ENCODE measurements at places on chromosomes 12 and 14.

DNA sequence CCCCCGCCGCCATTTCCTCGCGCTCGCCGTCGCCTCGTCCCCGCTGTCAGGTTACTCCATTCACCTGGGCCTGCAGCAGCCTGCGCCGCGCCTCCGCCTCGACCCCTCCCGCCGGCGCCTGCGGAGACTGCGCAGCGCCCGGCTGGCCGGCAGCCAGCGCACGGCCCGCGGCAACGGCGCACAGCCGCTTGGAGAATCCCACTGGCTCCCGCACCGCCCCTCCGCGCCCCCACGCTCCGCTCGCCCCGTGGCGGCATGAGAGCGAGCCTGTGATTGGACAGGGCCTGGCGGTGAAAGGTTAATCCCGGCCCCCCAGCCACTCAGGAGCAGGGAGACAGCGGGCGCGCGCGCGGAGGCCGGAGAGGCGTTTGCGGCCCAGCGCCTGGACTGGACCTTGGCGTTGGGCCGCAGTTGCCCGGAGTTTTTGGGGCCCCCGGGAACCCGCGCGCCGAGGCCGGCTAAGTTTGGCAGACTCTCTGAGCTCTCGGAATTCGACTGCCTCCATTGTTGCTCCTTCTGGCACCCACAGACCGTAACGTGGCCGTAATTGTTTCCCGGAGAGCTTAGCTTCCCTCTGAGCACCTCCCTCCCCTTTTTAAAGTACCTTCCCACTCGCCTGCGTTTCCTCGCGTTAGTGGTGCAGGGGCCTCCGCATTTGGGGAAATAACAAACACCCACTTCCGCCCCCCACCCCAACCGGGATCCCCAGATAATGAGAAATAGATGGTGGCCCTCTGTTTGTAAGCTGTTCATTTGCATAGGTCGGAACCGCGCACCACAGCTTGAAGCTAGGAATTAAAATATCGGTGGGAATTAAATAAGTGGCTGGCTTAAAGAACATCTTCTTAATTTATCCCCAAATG is at the start of gene DICER1:
Gene DICER1, minus strand, starts transcription at position 203 of the 863 bp plus-strand sequence. CDS start 24,071 bp downstream, outside the sequence.
- peak; percentile 90 for DNase-seq

DNA sequence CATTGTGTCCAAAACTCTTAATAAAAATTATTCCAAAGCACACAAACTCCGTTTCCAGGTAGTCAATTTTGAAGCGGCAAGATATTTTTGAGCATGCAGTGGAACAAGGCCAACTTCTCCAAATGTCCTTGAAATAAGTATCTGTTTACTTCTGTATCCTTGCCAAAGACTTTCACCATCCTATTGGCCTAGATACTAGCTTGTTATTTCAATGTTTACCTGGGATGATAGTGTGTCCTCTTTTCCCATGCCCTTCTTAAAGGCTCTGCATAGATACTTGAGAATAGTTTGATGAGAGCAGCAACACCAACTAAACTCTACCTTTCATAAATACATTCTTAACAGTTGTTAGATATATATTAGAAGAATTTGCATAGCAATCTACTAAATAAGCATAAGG is 160.9 kb downstream of the KCNC2 start:
- DNase-seq: no peak

DNA sequence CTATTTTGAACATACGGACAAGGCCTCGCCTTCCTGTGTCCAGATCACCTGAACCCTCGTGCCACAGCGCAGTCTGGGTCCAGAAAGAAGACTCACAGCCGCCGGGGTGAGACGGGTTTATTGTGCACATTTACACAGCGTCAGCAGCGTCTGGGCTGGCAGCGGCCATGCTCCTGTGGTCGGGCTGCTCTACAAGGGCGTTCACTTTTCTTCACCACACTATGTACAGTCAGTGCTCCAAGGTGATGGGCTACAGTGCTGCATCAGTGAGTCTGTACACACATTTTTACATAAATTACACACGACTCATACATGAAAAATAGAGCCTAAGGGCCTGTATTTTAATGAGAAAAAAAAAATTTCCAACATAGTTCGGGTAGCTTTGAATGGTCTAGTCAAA is 18.0 kb downstream of the ZFYVE21 start:
- DNase-seq: no peak

- DNase-seq: no peak
Measured at GRCh38 chr12:8676651-8677050, 14.0 kb upstream of the MFAP5 start.

DNA sequence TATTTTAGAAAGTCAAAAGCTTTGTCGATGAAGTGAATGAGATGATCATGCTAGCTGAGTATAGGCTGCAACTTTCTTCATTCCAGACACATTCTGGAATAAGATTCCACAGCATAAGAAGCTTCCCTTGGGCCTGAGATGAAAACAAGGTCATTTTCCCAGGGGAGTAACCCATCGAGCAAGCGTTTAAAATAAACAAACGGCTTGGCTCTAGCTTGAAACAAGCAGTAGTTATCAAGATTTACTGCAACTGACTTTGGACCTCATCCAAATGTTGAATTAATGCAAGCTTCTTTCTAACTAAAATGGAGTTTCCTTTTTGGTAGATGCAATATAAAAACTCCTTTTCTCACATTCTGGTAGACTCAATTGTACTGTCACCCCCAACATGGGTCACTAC is 23.0 kb downstream of the KCNJ8 start:
- no peak for DNase-seq

- DNase-seq: no peak
Measured at GRCh38 chr14:73804636-73805035, 47.0 kb upstream of the PTGR2 start.

- DNase-seq: no peak
Measured at GRCh38 chr12:15280930-15281329, 41.4 kb upstream of the PTPRO start.

GRCh38 chr12:47947341-47947740 is 16.1 kb upstream of the TMEM106C start:
- DNase-seq: no peak

GRCh38 chr12:69888901-69889300 is 63.9 kb downstream of the MYRFL start:
- DNase-seq: no peak

GRCh38 chr14:105012171-105012985 is 8.5 kb downstream of the CDCA4 start:
- DNase-seq: no peak

GRCh38 chr12:122283680-122284079 is 17.4 kb upstream of the VPS33A start:
- DNase-seq: no peak

DNA sequence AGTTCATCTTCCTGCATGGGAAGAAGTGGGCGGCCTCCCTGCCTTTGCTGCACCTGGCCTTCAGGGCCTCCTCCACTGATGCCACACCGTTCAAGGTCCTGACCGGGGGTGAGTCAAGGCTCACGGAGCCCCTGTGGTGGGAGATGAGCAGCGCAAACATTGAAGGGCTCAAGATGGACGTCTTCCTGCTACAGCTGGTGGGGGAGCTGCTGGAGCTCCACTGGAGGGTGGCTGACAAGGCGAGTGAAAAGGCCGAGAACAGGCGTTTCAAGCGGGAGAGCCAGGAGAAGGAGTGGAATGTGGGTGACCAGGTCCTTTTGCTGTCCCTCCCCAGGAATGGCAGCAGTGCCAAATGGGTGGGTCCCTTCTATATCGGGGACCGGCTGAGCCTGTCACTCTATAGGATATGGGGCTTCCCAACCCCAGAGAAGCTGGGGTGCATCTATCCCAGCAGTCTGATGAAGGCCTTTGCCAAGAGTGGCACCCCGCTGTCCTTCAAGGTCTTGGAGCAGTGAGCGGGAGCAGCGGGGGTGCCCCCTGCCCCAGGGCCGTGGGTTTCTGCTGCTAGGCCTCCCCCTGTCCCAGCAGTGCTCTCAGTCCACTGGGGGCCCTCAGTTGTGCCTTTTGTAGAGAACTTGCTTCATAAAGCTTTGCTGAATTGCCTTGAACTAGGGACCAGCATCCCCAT is 12.4 kb downstream of the CBLN3 start:
- no peak for DNase-seq

GRCh38 chr12:132137483-132138125 is 6.5 kb downstream of the DDX51 start:
- DNase-seq: no peak

- no peak for DNase-seq
Measured at GRCh38 chr14:99217066-99217955, 54.7 kb downstream of the BCL11B start.

GRCh38 chr14:38770251-38770650 is 332.8 kb downstream of the SEC23A start:
- no peak for DNase-seq

DNA sequence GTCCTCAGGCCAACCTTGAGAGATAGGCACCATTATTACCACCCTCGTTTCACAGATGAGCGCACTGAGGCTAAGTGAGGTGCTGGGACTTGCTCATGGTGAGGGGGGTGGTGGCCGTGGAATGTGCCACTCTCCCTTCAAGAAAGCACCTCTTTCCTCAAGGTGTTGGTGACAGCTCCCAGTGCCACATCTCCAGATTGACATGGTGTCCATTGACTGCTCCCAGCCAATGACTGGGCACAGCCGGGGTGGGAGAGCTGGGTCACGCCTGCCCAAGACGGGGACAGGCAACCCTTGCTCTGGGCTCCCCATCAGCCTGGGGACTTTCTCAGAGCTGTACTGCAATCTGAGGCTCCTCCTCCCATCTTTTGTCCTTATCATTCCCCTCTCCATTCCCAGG is 21.0 kb upstream of the MYL2 start:
- no peak for DNase-seq

GRCh38 chr14:98198385-98198784 is 1073.6 kb downstream of the BCL11B start:
- DNase-seq: peak; percentile 37

DNA sequence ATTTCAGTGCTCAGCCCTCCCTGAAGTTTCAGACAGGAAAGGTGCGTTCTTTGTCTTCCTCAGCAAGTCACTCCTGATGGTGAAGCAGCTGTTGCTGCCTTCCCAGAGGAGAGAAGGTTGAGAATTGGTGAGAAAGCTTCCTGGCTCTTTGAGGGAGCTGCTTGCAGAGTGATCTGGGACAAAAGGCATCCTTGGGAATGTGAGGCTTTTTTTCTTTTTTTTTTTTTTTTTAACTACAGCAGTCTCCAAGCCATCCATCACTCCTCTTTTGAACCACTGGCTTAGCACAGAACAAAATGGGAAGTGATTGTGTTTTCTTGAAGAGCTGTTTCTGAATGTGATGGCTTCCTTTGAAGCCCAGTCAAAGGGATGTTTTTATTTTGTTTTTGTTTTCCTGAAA is 120.4 kb upstream of the LRIG3 start:
- DNase-seq: no peak

DNA sequence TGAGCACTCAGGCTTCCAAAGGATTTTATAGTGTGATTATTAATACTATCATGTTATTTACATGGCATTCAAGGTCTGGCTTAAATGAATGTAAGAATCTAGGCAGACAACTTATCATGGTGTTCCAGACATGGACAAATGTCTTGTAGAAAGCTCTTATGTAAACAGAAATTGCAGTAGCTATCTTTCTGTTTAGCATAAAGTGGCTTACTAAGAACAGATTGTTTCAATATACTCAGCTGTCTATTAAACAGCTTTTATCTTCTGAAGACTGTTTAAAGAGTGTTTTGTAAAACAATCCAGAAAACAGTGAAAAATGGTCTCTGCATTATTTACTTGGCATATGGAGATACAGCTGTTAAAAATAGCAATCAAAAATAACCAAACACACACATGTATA is 1061.8 kb upstream of the SEL1L start:
- DNase-seq: no peak

- no peak for DNase-seq
Measured at GRCh38 chr12:104935886-104936285, 22.2 kb downstream of the SLC41A2 start.

DNA sequence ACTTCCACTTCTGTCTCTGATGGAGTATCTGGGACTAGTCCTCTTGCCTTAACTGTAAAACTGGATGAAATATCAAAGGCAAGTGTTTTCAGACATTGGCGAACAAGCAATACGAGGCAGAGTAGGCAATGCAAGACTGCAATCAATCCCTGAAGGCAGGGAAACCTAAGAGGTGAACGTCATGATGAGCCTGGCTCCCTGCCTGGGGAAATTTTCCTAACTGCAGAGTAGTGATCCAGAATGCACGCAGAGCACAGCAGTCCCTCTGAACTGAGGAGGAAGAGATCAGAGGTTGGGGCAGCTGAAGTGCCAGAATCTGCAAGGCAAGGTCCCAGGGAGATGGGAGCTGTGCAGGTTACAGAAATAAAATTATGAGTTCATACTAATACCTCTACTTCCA is 18.5 kb downstream of the BHLHE41 start:
- DNase-seq: no peak

DNA sequence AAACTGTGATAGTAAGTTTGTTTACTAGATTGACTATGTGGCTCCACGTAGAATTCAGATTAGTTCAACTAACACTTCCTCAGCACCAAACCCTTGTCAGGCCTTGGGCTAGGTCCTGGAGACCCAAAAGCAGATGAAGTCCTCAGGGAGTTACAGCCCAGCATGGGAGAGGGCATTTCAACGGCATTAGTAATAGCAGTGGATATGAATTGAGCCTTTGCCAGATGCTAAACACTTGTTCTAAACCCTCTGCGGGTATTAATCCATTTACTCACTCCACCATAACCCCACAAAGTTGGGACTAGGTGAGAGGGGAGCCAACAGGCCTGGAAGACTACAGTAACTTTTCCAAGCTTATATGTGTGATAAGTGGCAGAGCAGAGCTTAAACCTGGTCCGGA is 714.6 kb downstream of the DIO2 start:
- DNase-seq: no peak

GRCh38 chr12:14340371-14340770 is 25.1 kb upstream of the ATF7IP start:
- no peak for DNase-seq

DNA sequence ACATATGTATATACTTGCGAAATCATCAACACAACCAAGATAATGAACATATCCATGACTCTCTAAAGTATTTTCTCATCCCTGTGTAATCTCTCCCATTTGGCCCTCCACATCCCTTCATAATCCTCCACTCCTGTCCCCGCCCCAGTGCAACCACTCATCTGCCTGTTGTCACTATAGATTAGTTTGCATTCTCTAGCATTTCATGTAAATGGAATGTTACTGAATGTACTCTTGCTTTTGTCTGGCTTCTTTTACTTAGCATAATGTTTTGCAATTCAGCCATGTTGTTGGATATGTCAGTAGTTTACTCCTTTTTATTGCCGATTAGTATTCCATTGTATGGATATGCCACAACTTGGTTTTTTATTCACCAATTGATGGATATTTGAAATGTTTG is 99.1 kb downstream of the BICD1 start:
- DNase-seq: no peak

DNA sequence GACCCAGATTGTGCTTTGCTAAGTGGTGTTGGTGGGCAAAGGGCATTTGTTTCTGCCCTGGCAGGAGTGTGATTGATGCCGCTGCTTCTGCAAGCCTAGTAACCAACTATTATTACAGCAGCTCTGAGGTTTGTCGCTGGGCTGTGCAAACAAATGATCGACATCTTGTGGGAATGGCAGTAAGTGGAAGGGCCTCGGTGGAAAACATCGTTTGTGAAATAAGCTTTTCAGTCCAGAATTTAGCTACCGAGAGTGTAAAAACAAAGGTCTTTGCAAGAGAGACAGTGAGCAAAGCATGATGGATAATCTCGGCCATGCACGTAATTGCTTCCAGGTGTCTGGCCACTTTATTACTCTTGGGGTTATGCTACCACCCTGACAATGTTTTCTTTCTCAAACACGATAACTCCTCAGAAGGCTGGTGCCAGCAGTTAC is 397.7 kb upstream of the PRICKLE1 start:
- DNase-seq: no peak
